Pulmonary artery endothelial cell (primary cell): ENCODE measurements at places on chromosomes 16 and 17. TPM values are rescaled to one million over a fixed set of nuclear protein-coding genes. Genes with fewer than 3 reads are reported as not detected.

The PNPO gene
- 21.1 and 35.4 TPM in 2 replicates for total RNA-seq

DNA sequence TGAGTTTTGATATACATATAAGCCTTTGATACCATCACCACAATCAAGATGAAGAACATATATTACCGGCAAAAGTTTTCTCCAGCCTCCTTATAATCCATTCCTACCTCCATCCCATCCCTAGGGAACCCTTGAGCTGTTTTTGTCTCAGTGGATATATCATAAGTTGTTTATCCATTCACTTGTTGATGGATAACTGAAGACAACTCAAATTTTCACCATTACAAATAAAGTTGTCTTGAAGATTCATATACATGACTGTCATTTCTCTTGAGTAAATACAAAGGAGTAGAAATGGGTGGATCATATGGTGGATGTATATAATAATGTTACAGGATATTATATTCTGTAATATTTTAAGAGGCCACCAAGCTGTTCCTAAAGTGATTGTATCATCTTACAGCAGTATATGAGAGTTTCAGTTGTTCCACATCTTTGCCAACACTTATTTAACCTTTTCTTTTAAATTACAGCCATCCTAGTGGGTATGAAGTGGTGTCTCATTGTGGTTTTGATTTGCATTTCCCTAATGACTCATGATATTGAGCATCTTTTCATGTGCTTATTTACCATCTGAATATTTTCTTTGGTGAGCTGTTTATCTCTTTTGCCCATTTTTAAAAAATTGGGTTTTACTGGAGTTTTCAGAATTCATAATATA is 17.4 kb downstream of the NF1 start:
- DNase-seq = no peak

- DNase-seq = no peak
Measured at GRCh38 chr16:77868478-77868877, 80.1 kb downstream of the VAT1L start.

DNA sequence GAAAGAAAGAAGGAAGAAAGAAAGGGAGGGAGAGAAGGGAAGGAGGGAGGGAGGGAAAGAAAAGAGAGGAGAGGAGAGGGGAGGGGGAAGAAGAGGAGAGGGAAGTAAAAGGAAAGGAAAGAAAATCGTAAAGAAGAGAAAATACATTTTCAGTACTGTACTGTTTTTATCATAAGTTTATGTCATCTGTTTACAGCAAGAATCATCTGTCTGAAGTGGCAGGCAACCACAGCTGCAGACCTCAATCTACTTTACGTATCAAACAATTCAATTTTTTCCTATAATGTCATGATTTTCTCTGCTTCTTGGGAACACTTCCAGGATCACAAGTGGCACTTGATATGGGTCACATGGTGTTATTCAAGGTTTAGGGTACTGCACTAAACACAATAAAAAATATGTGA is 58.3 kb downstream of the USP32 start:
- no peak for DNase-seq

GRCh38 chr16:83599789-83600462 is 207.9 kb upstream of the HSBP1 start:
- no peak for DNase-seq

DNA sequence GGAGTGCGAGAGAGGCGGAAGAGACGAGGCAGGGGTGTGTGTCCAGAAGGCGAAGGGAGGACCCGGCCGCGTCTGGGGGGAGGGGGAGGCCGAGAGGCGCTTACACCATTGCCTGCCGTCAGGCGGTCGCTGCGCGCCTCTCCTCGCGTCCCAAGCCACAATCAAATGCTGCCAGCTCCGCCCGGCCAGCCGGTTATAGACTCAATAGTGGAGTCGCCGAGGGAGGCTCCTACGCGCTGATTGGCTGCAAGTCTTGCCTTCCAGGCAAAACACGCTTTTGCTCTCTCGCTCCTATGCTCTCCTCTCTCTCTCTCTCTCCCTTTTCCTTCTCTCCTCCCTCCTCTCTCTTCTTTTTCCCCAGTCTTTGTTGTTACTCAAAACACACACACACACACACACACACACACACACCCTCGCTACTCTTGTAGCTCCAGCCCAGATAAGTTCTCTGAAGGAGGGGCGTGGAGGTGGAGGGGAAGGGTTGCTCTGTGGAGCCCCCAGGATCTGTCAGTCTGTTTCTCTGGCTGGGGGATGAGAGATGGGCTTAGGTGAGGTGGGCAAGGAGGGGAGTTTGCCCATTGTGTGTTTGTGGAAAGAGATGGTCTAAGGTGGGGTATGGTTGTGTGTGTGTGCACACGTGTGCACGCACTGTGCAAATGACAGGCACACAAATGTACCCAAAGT is at the start of gene DLX3:
Gene DLX3 (minus strand): TSS at position 170 of the 684 bp plus-strand sequence. CDS start 226 bp downstream, outside the sequence.
- peak; percentile 11 for DNase-seq

DNA sequence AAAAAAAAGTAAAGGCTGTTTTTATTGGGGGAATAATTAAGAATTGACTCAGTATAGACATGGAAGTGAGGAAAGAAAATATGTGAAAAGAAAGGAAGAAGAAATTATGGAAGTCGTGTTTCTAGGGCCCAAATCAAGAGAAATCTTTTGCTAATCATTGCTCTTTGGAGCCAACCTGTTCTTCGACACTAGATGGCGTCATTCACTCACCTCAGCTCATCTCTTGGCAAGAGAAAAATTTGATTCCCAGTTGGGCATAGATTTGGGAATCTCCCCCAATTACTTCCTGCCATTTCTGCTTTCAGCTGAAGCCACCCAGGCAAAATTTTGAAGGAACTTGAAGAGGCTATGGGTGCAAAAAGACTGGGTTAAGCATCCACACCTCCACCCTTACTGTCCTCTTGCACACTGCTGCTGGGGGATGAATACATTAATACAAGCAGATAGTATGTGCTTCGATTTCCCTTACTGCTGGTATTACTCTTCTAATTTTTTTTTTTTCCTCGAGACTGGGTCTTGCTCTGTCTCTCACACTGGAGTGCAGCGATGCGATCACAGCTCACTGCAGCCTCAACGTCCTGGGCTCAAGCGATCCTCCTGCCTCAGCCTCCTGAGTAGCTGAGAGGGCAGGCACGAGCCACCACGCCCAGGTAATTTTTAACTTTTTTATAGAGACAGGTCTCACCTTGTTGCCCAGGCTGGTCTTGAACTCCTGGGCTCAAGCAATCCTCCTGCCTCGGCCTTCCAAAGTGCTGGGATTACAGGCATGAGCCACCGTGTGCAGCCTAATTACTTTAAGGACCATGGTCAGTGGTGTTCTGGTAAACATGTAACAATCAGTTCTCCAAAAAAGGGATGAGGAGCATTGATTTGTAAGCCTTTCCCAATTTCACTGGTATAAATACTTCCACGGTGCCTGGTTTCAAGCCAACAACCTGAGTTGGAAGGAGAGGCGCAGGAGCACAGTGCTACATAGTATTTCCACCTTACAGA is 13.5 kb downstream of the PSMD7 start:
- no peak for DNase-seq
